Activated CD4-positive, alpha-beta T cell treated with anti-CD3 and anti-CD28 coated beads for 4 hours (primary cell): ENCODE measurements at places on chromosomes 13 and 19.
A peak's percentile ranks its signal among the peaks of the same experiment; 100 is the strongest.

GRCh38 chr19:5828661-5829566 is 10.6 kb downstream of the FUT6 start:
- DNase-seq = no peak

DNA sequence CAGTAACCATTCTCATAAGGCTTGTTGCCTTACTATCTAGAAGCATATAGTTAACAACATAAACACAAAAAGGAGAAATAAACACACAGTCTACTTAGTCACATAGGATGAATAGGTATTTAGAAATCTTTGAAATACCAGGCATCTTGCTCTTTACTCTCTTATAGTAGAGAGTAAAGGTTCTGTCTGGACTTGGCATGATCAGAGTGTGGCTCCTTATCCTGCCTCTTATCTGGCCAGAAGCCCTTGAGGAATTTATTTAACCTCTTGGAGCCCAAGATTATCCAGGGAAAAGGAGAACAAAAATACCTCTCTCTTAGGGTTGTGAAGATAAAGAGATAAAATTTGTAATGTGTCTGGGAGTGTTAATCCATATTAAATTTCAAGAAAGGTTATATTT is 100.2 kb upstream of the MBNL2 start:
- no peak for DNase-seq

DNA sequence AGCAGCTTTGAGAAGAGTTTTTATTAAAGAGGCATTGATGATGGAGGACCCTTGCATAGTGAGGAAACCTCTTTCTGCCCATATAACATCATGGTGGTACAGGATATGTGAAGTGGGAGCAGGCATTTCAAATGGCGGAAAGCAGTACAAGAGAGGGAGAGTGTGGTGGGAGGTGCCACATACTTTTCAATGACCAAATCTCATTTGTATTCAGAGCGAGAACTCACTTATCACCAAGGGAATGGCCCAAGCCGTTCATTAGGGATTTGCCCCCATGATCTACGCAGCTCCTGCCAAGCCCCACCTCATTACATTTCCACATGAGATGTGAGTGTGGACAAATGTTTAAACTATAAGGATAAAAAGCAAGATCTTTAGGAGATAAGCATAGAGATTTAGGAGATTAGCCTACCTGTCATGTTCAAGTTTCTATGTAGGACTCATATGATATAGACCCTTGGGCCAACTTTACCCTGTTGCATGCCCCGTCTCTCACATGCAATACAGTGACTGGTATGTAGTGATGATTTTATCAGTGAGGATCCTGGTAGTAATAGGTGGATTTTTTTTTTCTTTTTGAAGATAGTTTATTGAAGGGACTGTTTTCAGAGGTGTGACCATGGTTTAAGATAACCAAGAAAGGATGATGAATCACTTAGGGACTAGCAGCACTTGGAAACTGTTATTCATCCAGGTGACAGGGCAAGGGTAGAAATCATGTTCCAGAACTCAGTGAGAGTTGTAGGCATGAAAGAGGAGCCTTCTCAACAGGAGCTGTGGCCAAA is 38.3 kb downstream of the DNAJC15 start:
- DNase-seq = no peak

GRCh38 chr19:48780631-48781391 is 25.5 kb downstream of the FGF21 start:
- DNase-seq = no peak

DNA sequence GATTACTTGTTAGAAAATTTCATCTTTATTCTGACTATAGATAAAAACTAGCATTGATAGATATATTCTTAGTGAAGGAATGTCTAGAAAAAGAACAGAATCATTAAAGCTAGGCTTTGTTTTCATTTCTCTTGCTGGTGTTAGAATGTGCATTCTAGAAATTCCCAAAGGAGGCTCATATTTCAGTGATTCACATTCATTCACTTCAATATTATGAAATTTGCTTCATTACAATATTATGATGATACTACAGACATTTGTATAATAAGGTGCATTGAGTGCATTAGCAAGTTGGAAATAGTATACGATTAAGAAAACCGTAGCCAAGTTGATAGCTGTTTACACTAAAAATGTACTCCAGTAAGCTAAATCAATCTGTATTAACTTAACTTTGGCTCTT is 70.7 kb upstream of the MYCBP2 start:
- no peak for DNase-seq

- DNase-seq = no peak
Measured at GRCh38 chr13:107851670-107852069, 363.7 kb downstream of the LIG4 start.

DNA sequence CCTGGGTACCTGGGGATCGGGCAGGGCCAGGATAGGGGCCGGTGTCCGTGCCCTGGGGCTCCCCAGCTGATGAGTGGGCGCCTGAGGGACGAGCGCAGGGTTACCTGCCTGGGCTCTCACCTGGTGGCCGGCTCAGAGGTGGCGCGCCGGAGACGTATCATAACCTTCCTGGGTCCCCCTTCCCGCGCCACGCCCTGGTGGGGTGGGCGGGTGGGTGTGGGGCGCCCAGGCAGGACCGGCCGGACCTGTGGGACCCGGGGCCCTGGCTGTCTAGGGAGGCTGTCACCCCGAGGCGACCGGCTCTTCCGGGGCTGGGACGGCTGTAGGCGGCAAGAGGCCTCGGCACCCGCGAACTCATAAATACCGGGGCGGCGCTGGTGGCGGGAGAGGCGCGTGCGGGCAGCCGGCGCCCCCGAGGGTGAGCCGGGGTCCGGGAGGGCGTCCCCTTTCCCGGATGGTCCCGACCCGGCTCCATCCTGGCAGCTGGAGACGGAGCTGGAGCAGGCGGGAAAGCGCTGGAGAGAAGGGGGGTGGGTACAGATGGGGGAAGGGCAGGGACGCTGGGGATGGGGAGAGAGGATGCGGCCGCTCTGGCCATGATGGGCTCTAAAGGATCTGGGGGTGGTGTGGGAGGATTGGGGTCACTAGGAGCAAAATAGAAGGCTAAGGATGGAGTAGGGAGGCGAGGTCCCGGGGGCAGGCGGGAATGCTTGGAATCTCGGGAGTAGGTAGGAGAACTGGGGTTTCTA is at the start of gene ACP7:
TSS of gene ACP7 (plus strand) at position 386 of the 749 bp plus-strand sequence. CDS start 902 bp downstream, outside the sequence.
- DNase-seq = peak; percentile 20

DNA sequence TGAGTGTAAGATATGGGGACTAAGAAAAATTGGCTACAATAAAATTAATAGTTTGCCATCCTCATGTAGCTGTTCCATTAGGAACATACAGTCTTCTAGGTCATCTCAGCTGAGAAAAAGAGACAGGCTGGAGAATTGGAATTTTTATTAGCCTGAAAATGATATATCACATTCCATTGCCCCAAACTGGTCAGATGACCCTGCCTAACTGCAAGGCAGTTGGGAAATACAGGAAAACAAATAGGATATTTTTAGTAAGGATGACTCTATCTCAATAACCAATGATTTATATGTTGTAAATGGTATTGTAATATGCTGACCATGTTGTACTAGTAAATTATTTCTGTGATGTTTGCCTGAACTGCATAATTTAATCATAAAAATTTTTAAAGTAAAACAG is 673.8 kb downstream of the PCDH9 start:
- DNase-seq = no peak

DNA sequence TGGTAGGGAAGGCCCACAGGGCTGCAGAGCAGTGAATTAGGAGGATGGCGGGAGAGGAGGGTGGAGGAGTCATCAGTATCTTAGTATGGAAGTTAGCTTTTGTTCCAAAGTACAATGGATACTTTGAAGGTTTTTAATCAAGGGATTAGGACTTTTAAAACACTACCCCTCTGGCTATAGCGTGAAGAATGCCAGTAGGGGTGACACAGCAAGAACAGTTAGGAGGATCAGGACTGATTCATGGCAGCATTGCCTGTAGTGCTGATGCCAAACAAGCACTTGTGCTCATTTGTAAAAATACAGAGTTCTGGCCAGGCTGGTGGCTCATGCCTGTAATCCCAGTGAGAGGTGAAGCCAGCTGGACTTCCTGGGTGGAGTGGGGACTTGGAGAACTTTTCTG is 46.2 kb downstream of the SKA3 start:
- no peak for DNase-seq

- no peak for DNase-seq
Measured at GRCh38 chr13:26041444-26041843, 10.4 kb downstream of the SHISA2 start.

DNA sequence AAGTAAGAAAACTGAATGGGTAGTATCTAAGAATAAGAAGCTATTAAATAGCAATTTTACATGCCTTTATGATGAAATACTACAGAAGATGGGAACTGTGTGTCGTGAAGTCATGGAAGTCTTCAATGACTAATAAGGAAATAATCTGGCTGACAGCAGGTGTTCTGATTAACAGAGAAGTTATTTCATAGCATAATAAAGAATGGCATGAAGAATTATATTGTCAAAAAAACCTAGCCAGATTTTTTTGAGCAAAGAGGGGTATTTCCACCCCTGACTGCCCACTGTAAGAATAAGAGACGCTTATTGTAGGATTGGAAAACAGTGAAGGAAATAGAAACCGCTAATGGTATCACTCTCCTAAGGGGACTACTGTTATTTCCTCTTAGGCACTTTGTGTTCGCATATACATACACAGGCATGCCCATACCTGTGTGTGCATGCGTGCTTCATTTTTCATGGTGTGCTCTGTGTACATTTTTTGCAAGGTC is 318.8 kb downstream of the SHISA2 start:
- no peak for DNase-seq

DNA sequence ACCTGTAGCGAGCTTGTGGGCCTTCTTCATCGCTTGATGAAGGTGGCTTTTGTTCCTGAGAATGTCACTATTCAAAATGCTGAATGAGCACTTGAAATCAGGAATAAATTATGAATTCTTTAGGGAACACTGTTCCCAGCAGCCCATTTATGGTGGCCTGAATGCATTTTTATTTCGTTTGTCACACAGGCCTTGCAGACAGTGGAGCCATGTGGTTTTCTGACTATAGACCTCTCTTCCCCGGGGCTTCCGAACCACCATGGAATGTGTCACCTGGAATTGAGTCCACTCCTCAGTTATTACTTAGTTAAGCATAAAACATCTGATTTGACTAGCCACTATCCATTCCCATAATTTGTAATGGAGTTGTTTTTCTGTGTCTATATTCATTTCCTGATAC is 396.9 kb downstream of the IRS2 start:
- no peak for DNase-seq

DNA sequence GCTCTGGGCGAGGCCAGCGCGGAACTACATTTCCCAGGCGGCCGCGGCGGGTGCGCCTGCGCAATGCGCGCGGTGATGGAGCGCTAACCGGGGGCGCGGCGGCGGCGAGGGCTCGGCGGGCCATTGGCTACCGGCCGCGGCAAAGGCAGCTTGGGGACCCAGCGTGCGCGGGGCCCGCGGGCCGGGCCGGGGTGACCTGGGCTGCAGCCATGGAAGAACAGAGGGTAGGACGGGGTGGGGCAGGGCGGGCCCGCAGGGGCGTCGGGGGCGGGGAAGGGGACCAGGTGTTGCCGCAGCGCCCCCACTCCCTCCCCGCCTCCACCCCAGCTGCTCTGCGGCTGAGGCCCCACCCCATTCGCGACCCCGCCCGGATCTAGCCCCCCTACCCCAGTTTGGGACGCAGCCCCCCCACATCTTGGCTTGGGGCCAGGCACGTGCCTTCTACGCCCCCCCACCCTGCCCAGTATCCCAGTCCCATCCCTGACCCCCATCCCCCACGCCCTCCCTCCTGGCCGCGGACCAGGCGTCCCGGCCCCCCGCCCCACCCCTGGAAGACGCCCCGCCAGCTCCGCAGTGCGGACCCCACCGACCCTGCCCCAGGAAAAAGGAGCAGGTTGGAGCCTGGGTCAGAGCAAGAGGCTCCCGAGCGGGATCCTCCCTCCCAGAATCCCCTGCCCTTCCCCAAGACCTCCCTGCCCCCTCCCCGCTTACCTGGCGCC is at the start of gene FSD1:
TSS of gene FSD1 (plus strand) at position 61 of the 719 bp plus-strand sequence. CDS start at position 210, 149 bp downstream.
- peak; percentile 43 for DNase-seq

DNA sequence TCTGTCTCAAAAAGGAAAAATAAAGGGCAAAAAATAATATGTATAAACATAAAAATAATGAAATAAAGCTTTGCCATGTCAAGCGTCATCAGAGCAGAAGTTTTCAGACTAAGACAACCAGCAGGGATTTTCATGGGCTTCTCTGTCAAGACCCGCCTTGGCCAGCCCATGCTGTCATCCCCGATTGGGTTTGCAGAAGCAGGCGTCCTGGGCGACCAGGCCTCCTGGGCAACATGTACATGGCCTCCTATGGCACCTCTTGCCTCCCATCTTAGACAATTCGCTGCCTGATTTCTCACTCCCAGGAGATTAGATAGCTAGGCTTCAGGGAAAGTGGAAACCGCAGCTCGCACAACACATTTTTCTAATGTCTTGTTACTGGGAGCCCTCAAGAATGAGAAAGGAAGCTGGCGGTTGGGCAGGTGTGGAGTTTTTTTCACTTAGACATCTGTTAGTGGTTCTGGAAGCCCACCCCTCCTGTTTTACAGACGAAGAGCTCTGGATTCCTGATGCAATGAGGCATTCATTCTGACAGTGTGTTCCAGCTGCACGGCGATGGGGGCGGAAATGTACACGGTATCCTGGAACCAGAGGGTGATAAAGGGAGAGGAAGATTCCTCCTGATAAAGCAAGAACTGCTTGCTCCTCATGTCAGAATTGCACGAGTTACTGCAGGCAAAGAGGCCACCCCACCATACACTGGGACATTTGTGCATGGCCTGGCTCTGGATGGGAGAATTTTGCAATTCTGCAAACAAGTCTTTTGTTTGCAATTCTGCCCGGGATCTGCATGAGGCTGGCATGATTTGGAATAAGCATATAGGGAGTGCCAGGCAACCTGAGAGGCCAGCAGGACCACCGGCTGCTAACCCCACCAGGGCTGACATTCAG is 47.4 kb upstream of the KATNAL1 start:
- no peak for DNase-seq

DNA sequence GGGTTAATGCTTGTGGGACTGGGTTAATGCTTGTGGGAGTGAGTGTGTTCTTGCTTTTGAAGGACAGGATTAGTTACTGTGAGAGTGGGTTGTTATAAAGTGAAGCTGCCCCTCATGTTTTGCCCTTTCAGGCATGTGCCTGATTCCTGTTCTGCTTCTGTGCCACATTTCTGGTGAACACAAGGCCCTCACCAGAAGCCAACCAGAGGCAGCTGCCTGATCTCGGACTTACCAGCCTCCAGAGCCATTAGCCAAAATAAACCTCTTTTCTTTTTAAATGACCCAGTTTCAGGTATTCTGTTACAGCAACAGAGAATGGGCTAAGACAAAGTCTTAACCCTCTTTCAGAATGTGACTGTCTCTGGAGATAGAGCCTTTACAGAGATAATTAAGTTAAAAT is 113.3 kb upstream of the TMTC4 start:
- no peak for DNase-seq

DNA sequence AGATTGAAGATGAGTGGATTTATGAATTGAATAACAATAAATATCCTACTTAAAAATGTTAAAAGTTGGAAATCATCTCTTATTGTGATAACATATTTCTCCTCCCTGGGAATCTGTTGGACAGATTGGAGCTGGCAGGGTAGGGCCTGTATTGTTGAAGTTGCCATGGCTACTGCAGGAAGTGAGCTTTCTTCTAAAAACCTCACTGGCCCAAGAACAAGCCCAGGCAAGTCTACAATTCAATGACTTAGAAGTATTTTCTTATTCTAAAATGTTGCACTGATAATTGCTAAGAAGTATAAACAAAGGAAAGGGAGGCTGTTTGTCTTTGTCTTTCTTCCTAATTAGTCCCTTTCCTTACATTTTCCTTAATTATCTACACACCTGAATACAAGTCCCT is 112.1 kb downstream of the DLEU7 start:
- no peak for DNase-seq
